ENCODE measurements at places on chromosomes 12 and 14.

DNA sequence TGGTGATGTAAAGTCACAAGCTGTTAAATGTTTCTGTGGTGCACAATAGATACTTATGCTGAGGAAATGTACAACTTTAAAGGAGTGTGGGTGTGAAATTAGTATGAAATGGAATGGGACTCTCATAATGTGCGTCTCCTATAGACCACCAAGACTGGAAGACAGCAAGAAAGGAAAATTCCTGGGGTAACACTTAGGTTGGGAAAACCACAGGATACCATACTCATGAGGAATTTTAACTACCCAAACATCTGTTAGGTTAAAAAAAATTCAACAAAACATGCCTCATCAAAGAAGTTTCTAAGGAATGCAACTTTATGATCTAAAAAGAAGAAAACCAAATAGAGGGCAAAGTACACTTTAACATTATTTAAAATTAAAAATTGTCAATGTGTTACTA, 113.7 kb upstream of the MYF6 start:
- DNase-seq: no peak

DNA sequence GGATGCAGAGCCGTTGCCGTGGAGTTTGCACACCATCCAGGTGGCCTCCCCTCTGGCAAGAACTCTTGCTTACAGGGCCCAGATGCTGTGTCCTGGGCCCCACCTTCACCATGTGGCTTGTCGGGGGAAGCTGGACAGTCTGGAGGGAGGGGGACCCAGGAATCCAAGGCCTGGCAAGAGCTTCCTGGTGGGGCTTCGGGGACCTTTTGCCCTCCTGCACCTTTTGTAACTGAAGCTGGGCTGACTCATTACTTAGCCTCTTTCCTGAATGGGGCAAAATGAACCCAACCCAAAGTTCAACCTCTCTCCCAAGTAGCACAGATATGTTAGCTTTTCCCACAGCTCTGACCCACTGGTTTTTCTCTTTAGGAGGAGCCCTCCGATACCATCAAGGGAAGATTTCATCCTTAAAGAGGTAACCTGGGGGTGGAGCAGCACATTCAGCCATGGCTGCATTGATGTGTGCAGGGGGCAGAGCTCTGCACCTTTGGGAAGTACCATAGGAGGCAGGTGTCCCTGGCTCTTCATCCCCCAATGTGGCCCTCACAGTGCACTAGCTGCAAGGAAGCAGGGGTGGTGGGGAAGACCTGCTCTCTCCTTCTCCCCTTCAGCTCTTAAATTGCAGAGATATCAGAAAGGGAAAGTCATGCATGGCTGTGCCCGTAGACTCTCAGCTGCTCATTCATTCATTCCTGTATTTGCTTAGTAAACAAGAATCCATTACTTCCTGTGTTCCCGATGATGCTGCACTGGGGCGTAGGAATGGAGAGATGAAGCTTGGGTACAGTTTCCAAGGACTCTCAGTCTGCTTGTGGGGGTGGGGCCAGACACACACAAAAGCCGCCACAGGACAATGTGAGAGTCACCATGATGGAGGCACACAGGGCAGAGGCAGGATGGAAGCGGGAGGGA, 13.0 kb downstream of the MVK start:
- no peak for DNase-seq

DNA sequence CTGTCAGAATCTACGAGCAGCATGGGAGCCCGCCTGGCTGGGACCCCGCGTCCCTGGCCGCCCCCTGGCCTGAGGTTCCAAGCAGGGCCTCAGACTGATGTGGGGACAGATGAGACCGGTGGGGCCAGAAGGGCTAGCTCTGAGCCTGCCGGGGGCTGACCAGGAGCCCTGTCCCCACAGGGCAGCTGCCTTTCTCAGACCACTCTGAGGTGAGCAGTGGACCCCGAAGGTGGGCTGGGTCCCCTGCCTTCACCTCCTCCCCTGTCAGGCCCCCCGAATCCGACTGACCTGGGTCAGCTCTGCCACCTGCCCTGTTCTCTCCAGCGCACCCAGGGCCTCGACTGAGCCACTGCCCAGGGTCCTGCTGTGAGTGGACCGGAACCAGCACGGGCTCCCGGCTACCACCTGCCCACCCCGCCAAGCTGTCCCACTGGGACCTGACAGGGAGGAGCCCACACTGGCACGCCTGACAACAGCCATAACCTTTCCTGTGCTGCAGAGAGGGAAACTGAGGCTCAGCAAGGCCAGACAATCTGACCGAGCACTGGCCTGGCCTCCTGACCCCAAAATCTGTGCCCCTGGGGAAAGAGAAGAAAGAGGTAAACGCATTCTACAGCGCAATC, 29.7 kb upstream of the TMEM179 start:
- DNase-seq: no peak

GRCh38 chr14:55537782-55538181, 42.2 kb upstream of the KTN1 start:
- DNase-seq: no peak

- DNase-seq: no peak
These were observed 414.4 kb downstream of the DAD1 start for GRCh38 chr14:22174412-22175277.

GRCh38 chr12:75322464-75322863, 7.7 kb downstream of the CAPS2 start:
- DNase-seq: no peak

DNA sequence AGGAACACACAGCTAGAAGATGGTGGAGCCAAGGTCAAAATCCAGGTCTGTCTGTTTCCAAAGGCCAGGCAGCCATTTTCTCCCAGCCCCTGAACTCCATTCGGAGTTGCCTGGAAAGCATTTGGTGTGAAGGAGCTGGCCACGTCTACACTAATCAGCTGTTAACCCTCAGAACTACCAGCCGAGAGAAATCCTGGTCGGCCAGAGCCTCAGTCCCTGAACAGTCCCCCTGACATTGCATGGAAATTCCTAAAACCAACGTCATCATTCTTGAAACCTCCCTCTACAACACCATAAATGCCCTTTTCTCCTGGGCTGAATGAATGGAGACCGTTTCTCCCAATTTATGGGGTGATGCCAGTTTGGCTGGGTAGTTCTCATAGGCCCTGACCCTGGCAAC, 245.6 kb downstream of the SLC41A2 start:
- no peak for DNase-seq

DNA sequence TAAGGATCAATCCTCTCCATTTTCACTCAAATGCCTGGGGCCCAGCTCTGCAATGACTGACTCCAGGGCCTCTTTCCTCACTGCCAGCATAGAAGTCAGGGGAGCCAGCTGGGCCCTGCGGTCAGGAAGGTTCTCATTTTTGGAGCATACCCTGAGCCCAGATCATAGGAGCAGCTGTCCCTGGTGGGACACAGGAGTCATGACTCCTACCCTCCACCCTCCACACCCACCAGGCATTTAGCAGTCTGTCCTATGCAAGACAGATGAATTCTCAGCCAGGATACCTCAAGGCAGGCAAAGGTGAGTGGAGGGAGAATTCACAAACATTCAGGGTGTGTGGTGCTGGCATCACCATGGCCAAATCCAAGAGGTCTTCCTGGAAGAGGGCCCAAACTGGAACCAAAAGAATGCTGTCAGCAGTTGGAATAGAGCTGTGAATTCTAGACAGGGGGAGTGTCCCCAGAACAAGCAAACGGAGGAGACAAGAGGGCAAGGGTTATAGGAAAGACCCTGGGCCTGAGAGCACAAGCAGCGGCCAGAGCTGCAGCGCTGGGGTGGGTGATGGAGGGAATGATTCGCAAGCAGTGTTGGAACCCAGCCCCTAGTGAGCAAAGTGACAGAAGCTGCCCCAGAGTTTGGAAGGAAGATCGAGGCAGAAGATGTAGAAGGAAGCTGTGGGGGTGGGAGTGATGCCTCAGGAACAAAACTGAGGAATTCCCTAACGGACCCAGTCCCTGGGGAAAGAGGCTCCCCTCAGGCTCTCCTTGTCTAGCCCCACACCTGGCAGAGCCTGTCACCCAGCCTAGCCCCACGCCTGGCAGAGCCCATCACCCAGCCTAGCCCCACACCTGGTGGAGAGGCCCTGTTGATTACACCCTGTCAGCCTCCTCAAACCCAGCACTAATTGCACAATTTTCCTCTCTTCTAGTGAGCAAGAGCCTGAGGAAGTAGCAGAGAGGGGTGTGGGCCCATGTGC, 4.5 kb upstream of the REM2 start:
- no peak for DNase-seq

- no peak for DNase-seq
These were observed 216.5 kb downstream of the PHLDA1 start for GRCh38 chr12:75814851-75815754.

DNA sequence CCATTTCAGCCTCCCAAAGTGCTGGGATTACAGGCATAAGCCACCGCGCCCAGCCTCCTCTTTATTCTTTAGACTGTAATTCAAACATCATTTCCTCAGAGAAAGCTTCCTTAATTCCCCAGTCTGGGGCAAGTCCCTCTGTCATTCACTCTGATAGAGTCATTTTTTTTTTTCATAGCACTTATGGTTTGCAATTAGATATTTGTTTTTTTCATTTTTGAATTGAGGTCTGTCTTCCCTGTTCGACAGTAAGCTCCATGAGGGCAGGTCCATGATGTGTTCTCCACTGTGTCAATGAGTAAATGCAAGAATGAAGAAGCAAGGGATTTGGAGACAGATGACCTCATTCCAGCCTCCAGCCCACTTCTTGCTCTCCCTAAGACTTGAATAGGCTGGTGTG, 12.1 kb downstream of the ASIC1 start:
- DNase-seq: no peak

DNA sequence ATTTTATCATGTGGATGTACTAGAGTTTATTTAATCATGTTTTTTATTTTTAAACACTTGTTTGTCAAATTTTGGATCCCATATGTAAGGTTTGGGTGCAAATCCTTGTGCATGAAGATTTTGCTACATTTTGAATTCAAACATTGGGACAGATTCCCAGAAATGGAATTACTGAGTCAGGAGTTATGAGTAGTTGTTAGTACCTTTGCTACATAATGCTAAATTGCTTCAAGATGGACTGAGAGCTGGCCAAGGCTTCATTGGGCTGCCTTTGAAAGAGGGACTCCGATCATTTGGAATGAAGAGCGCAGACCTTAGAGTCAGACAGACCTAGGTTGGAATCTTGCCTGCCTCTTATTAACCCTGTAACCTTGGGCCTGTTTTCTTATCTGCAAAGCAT, 154.9 kb upstream of the PWP1 start:
- no peak for DNase-seq
